ENCODE measurements at places on chromosomes 2 and 18. TPM values are rescaled to one million over a fixed set of nuclear protein-coding genes. Genes with fewer than 3 reads are reported as not detected.

DNA sequence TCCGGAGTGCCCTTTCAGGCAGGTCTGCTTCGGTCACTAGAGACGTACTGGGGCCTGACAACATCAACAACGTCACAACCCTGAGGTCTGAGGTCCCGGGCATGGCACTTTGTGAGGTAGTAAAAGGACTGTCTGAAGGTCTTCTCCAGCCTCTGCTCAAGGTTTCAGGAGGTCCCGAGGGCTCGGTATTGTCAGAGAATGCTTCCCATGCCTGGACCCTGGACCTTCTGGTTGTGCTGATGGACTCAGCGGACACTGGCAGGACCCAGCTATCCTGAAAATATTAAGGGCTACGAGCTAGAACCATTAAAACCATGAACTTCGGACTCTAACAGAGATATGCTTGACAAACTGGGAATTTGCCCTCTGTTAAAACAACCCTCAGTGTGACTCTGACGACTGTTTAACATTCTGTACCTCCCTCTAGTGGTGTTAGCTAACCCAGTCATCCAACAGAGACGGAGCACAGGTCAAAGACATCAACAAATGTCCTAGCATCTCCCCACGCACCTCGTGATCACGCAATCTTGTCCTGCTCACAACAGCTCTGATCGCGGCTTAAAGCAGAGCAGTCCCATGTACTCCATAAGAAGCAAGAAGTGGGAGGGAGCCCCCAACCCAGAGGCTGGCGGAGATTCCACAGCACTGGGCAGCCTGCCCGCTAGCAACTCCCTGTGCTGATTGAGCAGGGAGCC lies 96.5 kb downstream of the CCDC93 start:
- no peak overlapping the region for H3K4me3 ChIP-seq
- H3K27me3 ChIP-seq, result no peaks in the 10 kb centered on the region
- H3K36me3 ChIP-seq, result peaks cover 45% of the 10 kb centered on the region
- no peaks in the 10 kb centered on the region for H3K4me1 ChIP-seq
- no peak overlapping the region for H3K27ac ChIP-seq

- H3K36me3 ChIP-seq, result no peaks in the 10 kb centered on the region
- H3K4me1 ChIP-seq, result no peaks in the 10 kb centered on the region
- no peak overlapping the region for H3K27ac ChIP-seq
- no peak overlapping the region for H3K4me3 ChIP-seq
- peaks cover 6% of the 10 kb centered on the region for H3K27me3 ChIP-seq
- no peak for DNase-seq
Observed at GRCh38 chr18:46502444-46502843, 154.6 kb downstream of the LOXHD1 start.

GRCh38 chr2:237932731-237933131 lies 34.1 kb upstream of the UBE2F start:
- H3K36me3 ChIP-seq, result no peaks in the 10 kb centered on the region
- H3K4me3 ChIP-seq, result no peak overlapping the region
- H3K27me3 ChIP-seq, result no peaks in the 10 kb centered on the region
- H3K4me1 ChIP-seq, result peaks cover 16% of the 10 kb centered on the region

DNA sequence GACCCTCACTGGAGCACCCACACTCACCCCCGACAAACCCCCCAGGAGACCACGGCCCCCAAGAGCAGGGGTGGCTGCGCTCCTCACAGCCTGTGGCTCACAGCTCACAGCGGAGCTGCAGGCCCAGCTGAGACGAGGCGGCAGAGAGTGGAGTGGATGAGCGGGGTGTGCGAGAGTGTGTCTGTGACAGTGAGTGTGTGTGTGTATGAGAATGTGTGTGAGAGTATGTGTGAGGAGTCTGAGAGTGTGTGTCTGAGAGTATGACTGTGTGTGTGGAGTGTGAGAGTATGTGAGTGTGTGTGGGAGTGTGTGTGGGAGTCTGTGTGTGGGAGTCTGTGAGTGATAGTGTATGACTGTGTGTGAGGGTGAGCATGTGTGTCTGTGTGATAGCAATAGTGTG lies 55.3 kb upstream of the ID2 start:
- DNase-seq, result no peak
- H3K27ac ChIP-seq, result no peak overlapping the region
- no peak overlapping the region for H3K4me3 ChIP-seq
- H3K36me3 ChIP-seq, result no peaks in the 10 kb centered on the region
- H3K27me3 ChIP-seq, result no peaks in the 10 kb centered on the region

DNA sequence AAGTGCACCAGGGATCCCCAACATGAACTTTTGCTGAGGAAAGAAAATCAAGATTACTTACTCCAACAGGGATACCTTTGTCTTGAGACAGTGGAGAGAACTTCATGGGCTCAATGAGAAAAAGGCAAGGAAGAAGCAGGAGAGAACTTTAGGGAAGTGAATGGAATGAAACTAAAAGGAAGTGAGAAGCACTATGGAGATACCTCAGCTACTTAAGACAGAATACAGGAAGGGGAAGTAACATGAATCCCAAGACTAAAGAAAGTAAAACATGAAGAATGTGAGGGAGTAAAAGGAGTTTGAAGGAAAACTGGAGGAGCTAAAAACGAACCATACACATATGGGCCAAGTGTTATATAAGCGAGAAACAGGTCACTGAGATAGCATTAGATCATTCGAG lies 32.4 kb upstream of the ACTR3 start:
- H3K36me3 ChIP-seq, result no peaks in the 10 kb centered on the region
- H3K4me3 ChIP-seq, result no peak overlapping the region
- DNase-seq, result no peak
- no peaks in the 10 kb centered on the region for H3K27me3 ChIP-seq
- H3K27ac ChIP-seq, result no peak overlapping the region
- peaks cover 8% of the 10 kb centered on the region for H3K4me1 ChIP-seq

BCL2 gene
- 29.3 TPM for total RNA-seq

DNA sequence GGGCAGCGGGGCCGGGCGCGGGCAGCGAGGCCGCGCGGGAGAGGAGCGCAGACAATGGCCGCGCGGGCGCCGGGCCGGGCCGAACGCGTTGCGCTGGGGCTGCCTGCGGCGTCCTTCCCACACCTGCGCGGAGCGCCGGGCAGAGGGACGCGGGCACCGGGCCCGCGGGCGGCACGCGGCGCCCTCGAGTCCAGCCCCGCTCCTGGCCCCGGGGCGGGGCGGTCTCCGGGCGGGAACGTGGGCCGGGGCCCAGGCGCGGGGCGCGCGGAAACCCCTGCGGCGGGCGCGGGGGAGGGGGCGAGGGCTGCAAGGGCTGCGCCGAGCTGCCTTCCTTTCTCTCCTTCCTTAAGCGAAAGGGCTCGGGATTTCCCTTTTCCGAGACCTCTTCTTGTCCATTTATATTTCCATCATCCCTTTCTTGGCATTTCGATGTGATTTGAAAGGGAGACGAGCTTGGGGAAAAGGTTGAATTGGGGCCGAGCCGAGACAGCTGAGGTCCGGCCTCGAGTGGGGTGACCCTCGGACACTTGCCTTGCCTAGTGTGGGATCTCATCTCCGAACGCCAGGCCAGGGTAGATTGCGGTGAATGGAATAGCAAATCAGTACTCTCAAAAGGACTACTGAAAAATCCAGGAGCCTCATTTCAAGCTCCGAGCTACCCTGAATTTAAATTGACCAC lies 676 bp downstream of the KLHL23 start:
- H3K27ac ChIP-seq, result no peak overlapping the region
- peaks cover 24% of the 10 kb centered on the region for H3K4me1 ChIP-seq
- no peaks in the 10 kb centered on the region for H3K36me3 ChIP-seq
- peak overlapping the region; percentile 93 for H3K4me3 ChIP-seq
- DNase-seq, result no peak
- H3K27me3 ChIP-seq, result no peaks in the 10 kb centered on the region

- DNase-seq, result no peak
- no peaks in the 10 kb centered on the region for H3K27me3 ChIP-seq
- H3K4me1 ChIP-seq, result peaks cover 36% of the 10 kb centered on the region
- H3K27ac ChIP-seq, result peak overlapping the region; percentile 66
Observed at GRCh38 chr18:48815179-48815515, 135.6 kb downstream of the SMAD7 start.

SLC38A11 gene
- total RNA-seq, result 2.0 TPM

DNA sequence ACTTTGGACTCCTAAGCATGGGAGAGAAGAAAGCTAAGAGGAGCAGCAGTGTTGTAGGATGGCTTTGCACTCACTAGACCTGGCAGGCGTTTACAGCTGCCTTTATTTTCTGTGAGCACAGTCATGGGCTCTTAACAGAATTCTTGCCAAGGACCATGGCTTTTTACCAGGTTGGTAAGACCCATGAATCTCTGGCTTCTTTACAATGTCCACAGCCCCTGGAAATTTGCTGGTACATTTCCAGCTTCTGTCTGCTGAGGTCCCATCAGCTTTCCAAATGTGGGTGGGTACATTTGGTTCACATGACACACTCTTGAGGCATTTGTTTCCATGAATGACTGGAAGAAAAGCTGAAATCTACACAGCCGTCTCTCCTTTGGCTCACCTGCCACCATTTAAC lies 162.7 kb downstream of the PPP1R1C start:
- peak; percentile 32 for DNase-seq
- no peaks in the 10 kb centered on the region for H3K36me3 ChIP-seq
- H3K27ac ChIP-seq, result peak overlapping the region; percentile 45
- H3K4me1 ChIP-seq, result peaks cover 32% of the 10 kb centered on the region

- H3K27me3 ChIP-seq, result no peaks in the 10 kb centered on the region
- H3K36me3 ChIP-seq, result no peaks in the 10 kb centered on the region
- no peak overlapping the region for H3K4me3 ChIP-seq
- H3K27ac ChIP-seq, result no peak overlapping the region
- DNase-seq, result no peak
- no peaks in the 10 kb centered on the region for H3K4me1 ChIP-seq
Observed at GRCh38 chr2:34534761-34535160, 935.7 kb upstream of the FAM98A start.

- H3K4me1 ChIP-seq, result peaks cover 20% of the 10 kb centered on the region
- H3K4me3 ChIP-seq, result no peak overlapping the region
- DNase-seq, result no peak
- no peaks in the 10 kb centered on the region for H3K36me3 ChIP-seq
- no peaks in the 10 kb centered on the region for H3K27me3 ChIP-seq
Observed at GRCh38 chr2:218804817-218805216, 22.9 kb downstream of the CYP27A1 start.

DNA sequence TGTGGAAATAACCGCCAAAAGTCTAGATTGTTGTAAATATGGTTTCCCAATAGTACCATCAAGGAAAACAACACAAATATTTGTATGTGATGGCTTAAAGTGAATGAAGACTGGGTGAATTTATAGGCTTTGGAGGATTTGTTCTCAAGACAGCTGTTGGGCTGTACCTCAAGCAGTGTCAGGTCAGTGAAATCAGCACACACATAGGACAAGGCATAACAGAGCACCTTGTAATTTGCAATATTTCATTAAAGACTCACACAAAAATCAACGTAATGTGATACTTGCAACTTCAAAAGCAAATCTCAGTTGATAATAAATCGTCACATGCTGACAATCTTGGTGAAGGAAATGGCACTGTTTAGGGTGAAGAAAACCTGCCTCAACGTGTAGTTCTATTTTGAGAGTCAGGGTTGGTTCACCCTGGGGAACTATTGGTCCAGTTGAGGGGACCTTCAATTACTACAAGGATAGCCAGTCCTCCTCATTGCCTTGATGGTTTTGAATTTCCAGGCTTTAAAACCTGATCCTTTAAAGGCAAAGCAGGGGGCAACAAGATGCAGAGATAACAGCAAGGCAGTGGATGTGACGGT lies 126.8 kb upstream of the ST6GAL2 start:
- no peak overlapping the region for H3K4me3 ChIP-seq
- H3K27me3 ChIP-seq, result no peaks in the 10 kb centered on the region
- DNase-seq, result no peak
- no peaks in the 10 kb centered on the region for H3K36me3 ChIP-seq

NYAP2 gene
- not detected for total RNA-seq

SATB2 gene
- total RNA-seq, result 4.5 TPM

DNA sequence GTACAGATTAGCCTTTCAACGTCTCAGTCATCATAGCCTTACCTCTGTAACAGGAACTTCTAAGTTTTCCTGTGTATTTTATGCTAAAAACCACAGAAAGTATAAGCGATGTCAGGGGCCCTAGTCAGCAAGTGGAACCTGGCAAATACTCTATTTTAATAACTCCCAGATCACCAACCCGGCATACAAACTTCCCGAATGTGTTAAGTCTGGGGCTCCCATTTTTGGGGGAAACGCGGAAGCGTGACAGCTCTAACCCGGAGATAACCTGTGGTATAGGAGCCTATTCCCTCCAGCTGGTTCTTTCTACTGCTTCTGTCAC lies 574 bp downstream of the NIFK start:
- no peak for DNase-seq
- peak overlapping the region; percentile 100 for H3K4me3 ChIP-seq
- peaks cover 4% of the 10 kb centered on the region for H3K36me3 ChIP-seq
- H3K4me1 ChIP-seq, result peaks cover 7% of the 10 kb centered on the region

- H3K4me1 ChIP-seq, result no peaks in the 10 kb centered on the region
- no peaks in the 10 kb centered on the region for H3K27me3 ChIP-seq
- no peak overlapping the region for H3K27ac ChIP-seq
- H3K36me3 ChIP-seq, result no peaks in the 10 kb centered on the region
- no peak for DNase-seq
- no peak overlapping the region for H3K4me3 ChIP-seq
Observed at GRCh38 chr2:227004482-227004881, 159.5 kb downstream of the COL4A4 start.

GRCh38 chr18:13446610-13447461 lies 228.3 kb downstream of the LDLRAD4 start:
- H3K27ac ChIP-seq, result peak overlapping the region; percentile 70
- no peaks in the 10 kb centered on the region for H3K36me3 ChIP-seq
- no peak for DNase-seq

DNA sequence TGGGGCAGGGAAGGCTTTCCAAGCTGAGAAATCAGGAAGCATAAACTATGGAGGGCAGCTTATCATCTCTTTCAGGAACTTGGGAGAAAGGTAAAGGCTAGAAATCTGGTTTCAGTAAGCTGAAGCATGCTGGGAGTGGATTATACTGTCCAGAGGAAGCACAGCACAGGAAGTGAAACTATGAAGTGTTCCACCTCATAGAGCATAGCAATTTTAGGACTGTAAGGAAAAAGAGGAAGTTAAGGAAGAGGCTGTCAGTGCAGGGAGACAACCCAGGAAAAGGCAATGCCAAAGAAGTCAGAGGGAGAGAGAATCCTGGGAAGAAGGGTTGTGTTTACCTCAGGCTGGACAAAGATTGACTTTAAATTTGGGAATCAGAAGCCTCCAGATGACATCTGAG lies 51.9 kb downstream of the EFEMP1 start:
- peak overlapping the region; percentile 81 for H3K27ac ChIP-seq
- H3K27me3 ChIP-seq, result no peaks in the 10 kb centered on the region
- DNase-seq, result no peak
- peaks cover 21% of the 10 kb centered on the region for H3K4me1 ChIP-seq
- H3K4me3 ChIP-seq, result no peak overlapping the region

GRCh38 chr18:26763446-26764110 lies 101.9 kb downstream of the AQP4 start:
- no peak overlapping the region for H3K4me3 ChIP-seq
- no peaks in the 10 kb centered on the region for H3K36me3 ChIP-seq
- DNase-seq, result no peak
- no peaks in the 10 kb centered on the region for H3K4me1 ChIP-seq

AMER3 gene
- total RNA-seq, result not detected

SCRN3 gene
- total RNA-seq, result 10.6 TPM

REG3G gene
- total RNA-seq, result not detected
